ENCODE measurements at places on chromosomes 4 and X.

- no peak for DNase-seq
These were observed 35.9 kb downstream of the SYTL4 start for GRCh38 chrX:100695991-100696390.

GRCh38 chr4:119678761-119679160 lies 50.2 kb upstream of the PDE5A start:
- DNase-seq, result no peak

DNA sequence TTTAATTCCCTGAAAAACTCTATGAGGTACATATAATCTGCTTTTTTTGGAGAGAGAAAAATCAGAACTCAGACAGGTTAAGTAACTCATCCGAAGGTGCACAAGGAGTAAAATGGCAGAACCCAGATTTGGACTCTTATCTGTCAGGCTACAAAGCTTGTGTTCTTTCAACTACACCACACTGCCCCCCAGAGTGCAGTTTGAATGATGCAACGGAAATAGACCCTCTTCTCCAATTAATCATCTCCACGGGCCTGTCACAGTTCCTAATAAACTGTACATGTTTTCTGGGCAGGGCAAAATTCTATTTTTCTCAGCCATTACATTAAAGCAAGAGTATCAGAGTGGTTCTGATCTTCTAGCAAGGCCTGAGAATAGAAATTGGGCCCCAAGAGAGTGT lies 35.3 kb upstream of the DCX start:
- no peak for DNase-seq

DNA sequence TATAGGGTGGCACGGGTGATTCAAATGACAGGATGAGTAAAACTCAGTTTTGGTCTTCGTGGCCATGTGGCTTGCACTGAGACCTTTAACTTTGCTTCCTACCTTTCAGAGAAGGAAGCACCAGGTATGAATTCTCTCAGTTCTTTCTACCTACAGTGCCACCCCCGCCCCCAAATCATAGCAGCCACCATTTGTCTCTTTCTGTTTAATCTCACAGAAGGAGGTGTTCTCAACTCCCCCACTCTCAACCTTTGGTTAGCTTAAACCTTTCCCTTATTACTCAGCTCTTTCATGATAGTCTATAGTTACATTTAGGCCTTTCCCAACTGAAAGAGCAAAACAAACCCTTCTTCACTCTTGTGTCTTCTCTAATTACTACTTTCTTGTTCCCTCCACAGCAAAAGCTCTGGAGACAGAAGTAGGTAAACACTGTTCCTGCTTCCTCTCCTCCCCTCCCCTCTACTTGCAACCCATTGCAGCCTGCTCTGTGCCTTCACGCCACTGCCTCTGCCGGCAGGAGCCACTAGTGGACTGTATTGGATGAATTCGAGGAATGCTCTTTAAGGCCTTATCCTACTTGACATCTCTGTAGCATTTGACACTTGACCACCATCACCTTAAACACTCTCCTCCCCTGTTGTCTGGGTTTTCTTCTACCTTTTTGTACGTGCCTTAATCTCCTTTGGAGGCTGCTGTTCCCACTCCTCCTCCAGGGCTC lies 123.7 kb downstream of the AFF1 start:
- no peak for DNase-seq

DNA sequence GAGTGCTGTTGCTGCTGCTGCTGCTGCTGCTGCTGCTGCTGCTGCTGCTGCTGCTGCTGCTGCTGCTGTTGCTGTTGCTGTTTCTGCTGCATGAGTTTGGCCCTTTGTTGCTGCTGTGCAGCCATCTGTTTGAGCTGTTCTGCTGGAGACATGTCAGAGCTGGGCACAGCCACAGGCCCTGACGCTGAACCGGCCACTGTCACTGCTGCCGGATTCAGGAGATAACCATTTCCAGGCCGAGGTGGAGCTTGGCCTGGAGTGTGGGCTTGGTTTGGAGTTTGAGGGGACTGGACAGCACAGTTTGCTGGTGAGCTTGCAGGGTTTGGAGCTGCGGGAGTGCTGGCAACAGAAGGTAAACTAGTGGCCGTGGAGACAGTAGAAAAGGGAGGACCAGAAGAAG lies 224.3 kb downstream of the MGST2 start:
- no peak for DNase-seq

DNA sequence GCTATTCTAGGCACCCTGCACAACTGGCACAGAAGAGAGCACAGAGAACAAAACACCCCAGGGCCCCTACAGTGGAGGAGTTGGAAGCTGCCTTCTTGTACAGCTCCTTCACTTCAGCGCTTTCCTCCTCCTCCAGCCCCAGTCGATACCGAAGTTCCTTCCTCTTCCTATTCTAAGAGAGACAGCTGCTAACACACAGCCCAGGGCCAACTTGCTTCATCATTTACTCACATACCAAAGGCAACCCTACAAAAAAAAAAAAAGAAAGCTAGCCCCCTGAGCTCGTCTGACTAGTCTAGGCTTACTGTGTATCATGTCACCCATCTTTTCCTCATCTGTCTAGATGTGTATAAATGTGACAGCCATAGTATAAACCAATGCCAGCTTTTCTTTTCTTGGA lies 64.5 kb downstream of the MID1 start:
- no peak for DNase-seq

GRCh38 chrX:100864657-100865391 lies 9.3 kb downstream of the NOX1 start:
- DNase-seq, result no peak

DNA sequence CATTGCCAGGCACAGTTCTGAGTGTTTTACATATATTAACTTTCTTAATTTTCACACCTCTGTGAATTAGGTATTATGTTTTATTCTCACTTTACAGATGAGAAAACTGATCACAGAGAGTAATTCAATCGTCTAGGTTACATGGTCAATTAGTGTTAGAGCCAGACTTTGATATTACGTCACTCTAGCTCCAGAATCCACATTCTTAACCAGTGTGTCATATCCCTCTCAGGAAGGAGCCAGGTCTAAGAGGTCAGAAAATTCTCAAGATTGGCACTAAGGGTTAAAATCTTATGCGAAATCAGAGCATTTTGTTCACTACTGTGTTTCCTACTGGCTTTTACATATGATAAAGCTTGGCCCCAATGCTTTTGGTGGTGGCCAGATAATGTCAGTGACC lies 7.4 kb downstream of the DMP1 start:
- DNase-seq, result no peak

- DNase-seq, result no peak
These were observed 57.0 kb upstream of the SORCS2 start for GRCh38 chr4:7135389-7135746.

DNA sequence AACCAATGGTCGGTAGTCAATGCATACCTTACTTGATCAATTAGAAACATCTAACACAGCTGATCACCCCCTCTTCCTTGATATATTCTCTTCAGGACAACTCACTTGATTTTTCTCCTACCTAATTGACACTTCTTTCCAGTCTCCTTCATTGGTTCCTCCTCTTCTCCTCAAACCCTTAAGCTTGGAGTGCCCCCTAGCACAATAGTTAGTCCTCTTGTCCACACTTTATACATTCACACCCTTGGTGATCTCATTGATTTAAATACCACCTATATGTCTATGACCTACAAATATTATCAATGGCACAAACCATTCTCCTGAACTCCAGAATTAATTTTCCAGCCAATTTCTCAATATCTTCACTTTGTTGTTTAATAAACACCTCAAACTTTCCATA lies 724.0 kb downstream of the ADGRL3 start:
- DNase-seq, result no peak

- DNase-seq, result no peak
These were observed 60.7 kb upstream of the S100G start for GRCh38 chrX:16589211-16589610.

DNA sequence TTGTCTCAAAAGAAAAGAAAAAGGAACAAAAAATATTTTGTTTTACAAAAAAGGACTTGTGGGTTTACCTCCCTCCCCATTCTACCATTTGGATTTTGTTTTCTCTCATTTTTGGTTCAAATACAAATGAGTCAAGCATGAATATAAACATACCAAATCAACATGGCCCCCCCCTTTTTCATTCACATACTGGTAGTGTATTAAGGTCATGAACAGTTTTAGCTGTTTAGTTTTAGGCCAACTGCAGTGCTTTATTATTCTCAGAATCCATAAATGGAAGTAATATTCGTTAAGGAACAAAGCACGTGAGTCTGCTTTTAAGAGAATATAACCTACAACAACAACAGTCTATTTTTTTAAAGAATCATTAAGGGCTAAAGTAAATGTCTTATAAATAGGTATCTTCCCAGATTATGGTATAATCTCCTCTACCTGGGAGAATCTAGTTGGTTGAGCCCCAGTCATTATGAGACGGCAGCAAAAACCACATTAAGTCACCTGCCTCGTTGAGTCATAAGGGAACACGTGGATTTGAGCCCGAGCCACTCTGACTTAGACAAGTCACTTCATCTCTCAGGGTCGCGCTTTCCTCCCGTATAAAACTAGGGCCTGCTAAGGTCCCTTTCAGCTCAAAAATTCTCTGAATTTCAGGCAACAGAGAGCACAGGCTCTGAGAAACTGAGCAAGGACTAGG lies 26.7 kb downstream of the BCLAF3 start:
- no peak for DNase-seq

GRCh38 chr4:99979872-99980271 lies 29.8 kb upstream of the H2AZ1 start:
- no peak for DNase-seq

- DNase-seq, result no peak
These were observed 1.3 kb downstream of the MSX1 start for GRCh38 chr4:4860600-4861389.

DNA sequence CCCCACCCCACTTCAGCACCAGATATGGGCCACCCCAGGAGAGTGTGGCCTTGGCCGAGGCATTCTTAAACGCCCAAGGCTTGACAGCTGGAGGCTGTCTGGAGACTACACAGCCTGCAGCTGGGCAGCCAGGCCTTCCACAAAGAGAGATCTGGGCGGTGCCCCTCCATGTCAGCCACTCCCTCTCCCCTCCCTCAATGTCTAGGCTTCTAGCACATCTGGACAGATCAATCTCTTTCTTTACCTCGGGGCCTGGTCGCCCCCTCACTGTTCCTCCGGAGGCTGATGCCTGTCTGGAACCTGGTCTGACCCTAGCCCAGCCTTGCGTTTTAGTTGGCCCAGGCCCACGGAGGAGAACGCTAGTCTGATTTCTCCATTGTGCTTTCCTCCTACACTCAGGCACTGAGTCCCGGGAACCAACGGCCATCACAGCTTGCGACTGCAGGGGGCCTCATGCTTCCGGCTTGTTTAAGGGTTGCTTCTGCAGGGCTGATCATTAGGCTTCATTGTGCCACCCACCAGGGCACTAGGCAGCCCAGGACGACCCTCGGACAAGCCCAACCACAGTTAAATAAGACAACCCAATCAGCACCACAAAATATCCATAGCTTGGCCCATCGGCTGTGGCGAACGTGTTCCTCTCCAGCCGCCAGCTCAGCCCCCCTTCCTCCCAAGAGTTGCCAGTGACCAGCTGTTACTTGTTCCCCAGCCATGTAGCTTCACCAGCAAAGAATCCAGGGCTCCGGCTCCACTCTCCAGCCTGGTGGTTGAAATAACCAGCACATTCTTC lies 200.6 kb downstream of the BCOR start:
- no peak for DNase-seq

DNA sequence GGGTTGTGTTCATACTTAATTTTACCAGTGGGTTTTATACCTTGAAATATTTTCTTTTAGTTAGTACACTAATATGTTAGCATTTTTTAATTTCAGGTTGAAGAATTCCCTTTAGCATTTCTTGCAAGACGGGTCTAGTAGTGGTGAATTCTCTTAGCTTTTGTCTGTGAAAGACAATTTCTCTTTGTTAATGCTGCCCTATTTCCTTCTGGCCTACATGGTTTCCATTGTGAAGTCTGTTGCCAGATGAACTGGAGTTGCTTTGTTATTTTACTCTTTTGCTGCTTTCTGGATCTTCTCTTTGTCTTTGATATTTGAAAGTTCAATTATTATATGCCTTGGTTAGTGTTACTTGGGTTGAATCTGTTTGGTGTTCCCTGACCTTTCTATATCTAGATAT lies 25.0 kb upstream of the MTHFD2L start:
- no peak for DNase-seq

DNA sequence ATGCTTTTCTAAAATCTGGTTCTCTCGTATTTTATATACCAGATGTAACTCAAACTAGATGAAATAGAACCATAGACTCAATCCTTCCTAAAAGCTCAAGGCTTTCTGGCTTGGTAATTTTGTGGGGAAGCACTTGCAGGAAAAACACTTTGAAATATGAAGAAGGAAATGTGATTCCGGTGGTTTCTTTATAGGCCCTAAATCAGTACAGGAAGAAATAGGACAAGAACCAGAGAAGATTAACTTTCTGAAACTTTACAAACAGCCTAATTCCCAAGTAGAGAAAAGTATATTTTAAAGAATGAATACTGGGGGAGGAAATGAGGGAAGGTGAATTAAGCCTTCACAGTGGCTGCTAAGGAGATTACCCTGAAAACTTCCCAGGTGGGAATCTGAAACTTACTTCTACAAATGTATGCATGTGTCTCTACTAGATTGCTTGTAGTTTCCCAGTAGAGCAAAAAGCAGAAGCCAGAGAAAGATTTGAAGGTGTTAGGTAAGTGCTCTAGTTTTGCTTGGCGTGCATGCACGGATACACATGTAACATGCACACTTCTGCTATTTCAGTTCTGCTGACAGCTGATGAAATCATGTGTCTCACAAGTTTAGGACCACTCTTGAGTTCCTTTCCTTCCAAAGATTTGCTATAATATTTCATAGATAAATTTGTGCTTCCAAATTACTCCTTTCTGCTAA lies 92.1 kb downstream of the AFF1 start:
- DNase-seq, result no peak

DNA sequence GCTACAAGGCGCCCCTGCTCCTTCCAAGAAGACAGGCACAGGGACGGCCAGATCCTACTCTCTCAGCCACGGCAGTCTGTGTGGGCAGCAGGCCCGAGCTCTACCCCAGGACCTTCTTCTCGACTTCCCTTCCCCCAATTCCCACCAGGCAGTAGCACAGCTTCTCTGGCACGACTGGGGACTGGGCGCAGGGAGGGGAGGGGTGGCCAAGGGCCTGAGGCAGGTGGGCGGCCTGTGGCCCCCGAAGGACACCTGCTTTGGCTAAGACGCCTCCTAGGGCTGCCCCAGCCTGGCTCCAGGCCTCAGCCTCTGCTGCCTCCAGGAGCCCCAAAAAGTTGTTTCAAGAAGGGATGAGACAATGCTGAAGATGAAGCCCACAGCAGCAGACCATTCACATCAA lies 24.2 kb upstream of the IRF2 start:
- no peak for DNase-seq

- no peak for DNase-seq
These were observed 479.3 kb downstream of the IL1RAPL1 start for GRCh38 chrX:29066516-29066915.

- DNase-seq, result no peak
These were observed 189.5 kb downstream of the MAGEE1 start for GRCh38 chrX:76617020-76617419.

- DNase-seq, result no peak
These were observed 54.2 kb downstream of the MSX1 start for GRCh38 chr4:4913628-4914027.

DNA sequence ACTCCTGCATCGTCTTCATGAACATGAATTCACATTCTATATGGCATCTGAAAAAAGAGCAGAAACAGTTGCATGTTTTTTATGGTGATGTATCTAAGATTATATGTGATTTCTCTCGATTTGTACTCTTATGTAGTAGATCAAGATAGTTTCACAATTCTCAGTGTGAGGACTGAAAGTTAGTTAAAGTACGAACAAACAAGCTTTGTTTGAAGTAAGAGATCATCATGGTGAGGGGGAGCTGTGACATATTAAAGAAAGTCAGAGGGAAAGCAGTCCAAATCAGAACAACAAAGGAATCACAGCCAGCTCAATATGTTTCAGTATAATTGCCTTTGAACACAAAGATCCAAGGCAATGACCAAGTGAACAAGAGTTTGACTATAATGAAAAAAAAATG lies 1140.6 kb downstream of the SH3BGRL start:
- DNase-seq, result no peak

GRCh38 chr4:178185517-178185916 lies 743.3 kb upstream of the AGA start:
- no peak for DNase-seq
